H1 (cell line): ENCODE measurements at places on chromosomes 11 and 22. TPM values are rescaled to one million over a fixed set of nuclear protein-coding genes. Genes with fewer than 3 reads are reported as not detected.
A peak's percentile ranks its signal among the peaks of the same experiment; 100 is the strongest.

DNA sequence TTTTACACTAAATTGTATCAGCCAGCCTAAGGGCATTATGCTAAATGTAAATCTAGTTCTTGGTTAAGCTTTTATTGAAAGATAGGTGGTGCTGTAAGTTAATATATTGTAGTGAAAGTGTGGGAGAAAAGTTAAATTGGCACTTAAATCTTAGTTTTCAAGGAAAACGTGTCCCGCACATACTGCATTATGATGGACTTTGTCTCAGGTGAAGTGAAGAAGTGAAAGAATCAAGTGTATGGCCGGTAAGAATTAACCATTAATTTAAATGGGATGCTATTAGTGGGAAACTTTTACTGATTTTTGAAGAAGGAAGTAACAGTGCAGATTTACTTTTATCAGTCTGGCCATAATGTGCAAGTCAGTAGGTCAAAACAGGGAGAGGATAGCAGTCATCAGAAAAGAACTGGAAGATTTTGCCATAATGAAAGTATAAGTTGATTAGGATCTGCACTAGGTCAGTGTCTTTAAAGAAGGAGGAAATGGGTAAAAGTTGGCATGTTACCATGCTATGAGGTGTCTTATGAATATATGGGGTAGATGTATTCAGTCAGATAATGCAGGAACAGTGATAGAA lies 81.6 kb downstream of the PDHX start:
- no peak overlapping the region for H3K4me3 ChIP-seq
- no peaks in the 10 kb centered on the region for H3K4me1 ChIP-seq
- DNase-seq: no peak
- H3K27ac ChIP-seq: no peak overlapping the region
- H3K27me3 ChIP-seq: no peaks in the 10 kb centered on the region

GRCh38 chr11:1043563-1044096 lies 7.1 kb upstream of the MUC6 start:
- DNase-seq: no peak
- H3K27me3 ChIP-seq: no peaks in the 10 kb centered on the region
- H3K4me1 ChIP-seq: no peaks in the 10 kb centered on the region
- no peak overlapping the region for H3K27ac ChIP-seq
- no peak overlapping the region for H3K4me3 ChIP-seq
- H3K36me3 ChIP-seq: no peaks in the 10 kb centered on the region

DNA sequence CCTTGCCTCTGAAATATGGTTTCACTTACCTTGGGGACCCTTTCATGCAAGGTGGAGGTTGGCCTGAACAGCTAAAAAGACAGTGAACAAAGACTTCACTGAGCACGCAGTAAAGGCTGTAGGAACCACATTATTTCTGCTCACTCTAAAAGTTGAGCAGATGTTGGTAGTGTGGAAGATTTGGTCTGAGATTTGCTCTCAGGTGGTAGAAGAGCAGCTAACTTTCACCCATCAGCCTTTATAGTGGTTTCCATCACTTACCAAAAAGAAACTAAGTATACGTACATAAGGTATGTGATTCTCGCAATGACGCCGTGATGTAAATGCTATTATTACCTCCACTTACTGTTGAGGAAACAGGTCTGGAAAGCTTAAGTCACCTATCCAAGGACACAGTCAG lies 47.3 kb downstream of the PRR5L start:
- H3K27me3 ChIP-seq: no peaks in the 10 kb centered on the region
- no peak overlapping the region for H3K27ac ChIP-seq
- no peak for DNase-seq
- H3K4me1 ChIP-seq: no peaks in the 10 kb centered on the region

GRCh38 chr11:38842991-38843390 lies 2245.0 kb upstream of the RAG2 start:
- H3K27ac ChIP-seq: no peak overlapping the region
- H3K4me1 ChIP-seq: no peaks in the 10 kb centered on the region
- no peak overlapping the region for H3K4me3 ChIP-seq
- no peak for DNase-seq

DNA sequence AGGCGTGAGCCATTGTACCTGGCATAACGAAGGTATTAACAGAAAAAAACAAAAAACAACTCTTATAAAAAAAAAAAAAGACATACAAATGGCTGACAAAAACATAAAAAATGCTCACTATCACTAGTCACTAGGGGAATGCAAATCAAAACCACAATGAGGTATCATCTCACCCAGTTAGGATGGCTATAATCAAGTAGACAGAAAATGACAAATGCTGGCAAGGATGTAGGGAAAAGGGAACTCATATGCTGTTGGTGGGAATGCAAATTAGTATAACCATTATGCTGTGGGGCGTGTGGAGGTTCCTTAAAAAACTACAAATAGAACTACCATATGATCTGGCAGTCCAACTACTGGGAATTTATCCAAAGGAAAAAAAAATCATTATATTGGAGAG lies 17.0 kb downstream of the THY1 start:
- H3K36me3 ChIP-seq: no peaks in the 10 kb centered on the region
- H3K4me1 ChIP-seq: no peaks in the 10 kb centered on the region
- H3K4me3 ChIP-seq: no peak overlapping the region
- no peak for DNase-seq

- H3K27me3 ChIP-seq: no peaks in the 10 kb centered on the region
- DNase-seq: no peak
- no peak overlapping the region for H3K27ac ChIP-seq
- no peaks in the 10 kb centered on the region for H3K4me1 ChIP-seq
- no peaks in the 10 kb centered on the region for H3K36me3 ChIP-seq
- no peak overlapping the region for H3K4me3 ChIP-seq
Observed at GRCh38 chr11:13907678-13908077, 54.8 kb upstream of the SPON1 start.

The SCN3B gene
- total RNA-seq: 0.82 and 1.1 TPM in 2 replicates

DNA sequence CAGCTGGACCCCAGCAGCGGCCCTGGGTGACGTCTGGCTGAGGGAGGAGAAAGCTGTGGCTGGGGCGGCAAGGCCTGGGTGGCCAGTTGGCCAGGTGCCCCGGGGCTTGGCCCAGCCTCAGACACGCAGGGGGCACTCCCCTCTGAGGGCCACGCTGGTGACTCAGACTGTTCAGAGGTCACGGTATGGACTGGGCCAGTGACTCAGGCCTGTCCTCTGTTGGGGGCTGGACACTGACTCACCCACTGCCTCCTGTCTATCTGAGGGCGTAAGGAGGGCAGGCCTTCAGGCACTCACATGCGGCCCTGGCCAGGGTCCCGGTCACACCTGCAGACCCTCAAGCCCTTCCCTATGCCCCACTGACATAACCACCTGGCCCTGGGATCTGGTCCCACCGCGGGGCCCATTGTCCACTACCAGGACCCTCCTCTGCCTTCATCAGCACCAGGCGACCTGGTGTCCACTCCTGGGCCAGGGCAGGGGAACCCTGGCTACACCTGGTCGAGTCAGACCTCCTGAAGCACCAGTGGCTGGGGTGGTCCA lies 3.7 kb upstream of the MUC5AC start:
- H3K27me3 ChIP-seq: no peaks in the 10 kb centered on the region
- DNase-seq: no peak
- no peak overlapping the region for H3K4me3 ChIP-seq
- H3K36me3 ChIP-seq: no peaks in the 10 kb centered on the region
- no peak overlapping the region for H3K27ac ChIP-seq

DNA sequence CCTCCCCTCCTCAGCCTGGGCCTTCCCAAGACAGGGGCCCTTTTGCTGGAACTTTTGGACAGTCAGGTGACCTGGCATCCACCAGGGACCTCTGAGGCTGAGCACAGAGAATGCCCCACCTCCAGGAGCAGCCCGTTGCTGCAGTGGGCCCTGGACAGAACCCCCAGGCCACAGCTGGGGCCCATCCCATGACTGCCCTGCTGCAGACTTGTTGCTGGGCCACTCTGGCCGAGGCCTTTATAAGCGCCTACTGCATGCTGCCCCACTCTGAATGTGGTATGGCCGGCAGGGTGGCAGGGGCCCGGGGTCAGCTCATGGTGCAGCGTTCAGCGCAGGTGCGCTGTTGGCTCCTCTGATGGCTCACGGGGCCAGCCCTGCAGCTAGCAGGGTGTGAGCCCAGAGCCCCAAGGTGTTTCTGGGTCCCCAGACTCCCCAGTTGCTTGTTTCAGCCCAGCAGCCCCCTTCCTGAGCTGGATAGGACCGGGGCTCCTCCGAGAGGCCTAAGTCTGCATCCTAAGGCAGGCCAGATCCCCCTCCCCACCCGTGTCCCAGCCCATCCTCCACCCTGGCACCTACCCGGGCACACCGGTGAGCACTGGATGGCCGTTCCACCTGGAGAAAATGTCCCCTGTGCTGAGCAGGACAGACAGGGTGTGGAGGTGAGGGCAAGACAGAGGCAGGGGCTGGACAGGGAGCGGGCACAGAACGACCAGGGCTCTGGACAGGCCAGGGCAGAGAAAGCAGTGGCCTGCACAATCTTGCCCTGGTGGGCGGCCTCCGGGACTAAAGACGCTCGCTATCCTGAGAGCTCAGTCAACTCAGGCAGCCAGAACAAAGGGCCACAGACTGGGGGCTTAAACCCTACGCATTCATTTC lies 28.1 kb upstream of the TH start:
- no peaks in the 10 kb centered on the region for H3K4me1 ChIP-seq

DNA sequence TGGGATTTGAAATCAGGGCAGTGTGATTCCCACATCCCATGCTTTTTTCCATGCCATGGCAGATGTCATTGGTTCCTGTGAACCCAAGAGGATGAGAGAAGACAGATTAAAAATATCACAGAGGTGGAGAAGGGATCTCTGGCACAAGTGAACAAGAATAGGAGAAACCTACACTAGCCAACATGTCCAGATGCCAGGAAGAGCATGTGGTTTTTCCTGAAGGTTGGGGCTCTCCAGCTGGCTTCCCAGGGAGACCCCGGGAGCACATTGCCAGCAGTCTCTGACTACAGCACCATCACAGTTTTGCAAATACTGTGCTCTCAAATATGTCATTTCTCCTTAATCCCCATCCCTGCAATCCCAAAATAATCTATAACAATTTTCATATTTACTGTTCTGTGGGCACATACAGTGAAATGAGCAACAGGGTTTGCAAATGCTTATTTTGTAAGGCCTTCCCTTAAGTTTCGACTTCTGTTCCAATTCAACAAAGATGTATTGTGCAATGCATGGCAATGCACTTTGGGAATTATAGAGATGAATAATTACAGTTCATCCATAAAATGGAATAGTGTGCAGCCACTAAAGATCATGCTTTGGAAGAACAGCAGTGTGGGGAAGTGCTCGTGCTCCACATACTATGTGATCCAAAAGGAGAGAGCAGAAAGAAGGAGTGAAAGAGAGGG lies 4.8 kb downstream of the ANKK1 start:
- no peaks in the 10 kb centered on the region for H3K36me3 ChIP-seq
- H3K27ac ChIP-seq: no peak overlapping the region
- H3K4me1 ChIP-seq: peaks cover 1% of the 10 kb centered on the region; the same call in 1 of the 2 replicates
- H3K27me3 ChIP-seq: no peaks in the 10 kb centered on the region; the same call in 1 of the 2 replicates
- H3K4me3 ChIP-seq: no peak overlapping the region

The PATZ1 gene
- 70.8 and 70.9 TPM in 2 replicates for total RNA-seq

The STIM1 gene
- total RNA-seq: 11.6 and 12.2 TPM in 2 replicates

DNA sequence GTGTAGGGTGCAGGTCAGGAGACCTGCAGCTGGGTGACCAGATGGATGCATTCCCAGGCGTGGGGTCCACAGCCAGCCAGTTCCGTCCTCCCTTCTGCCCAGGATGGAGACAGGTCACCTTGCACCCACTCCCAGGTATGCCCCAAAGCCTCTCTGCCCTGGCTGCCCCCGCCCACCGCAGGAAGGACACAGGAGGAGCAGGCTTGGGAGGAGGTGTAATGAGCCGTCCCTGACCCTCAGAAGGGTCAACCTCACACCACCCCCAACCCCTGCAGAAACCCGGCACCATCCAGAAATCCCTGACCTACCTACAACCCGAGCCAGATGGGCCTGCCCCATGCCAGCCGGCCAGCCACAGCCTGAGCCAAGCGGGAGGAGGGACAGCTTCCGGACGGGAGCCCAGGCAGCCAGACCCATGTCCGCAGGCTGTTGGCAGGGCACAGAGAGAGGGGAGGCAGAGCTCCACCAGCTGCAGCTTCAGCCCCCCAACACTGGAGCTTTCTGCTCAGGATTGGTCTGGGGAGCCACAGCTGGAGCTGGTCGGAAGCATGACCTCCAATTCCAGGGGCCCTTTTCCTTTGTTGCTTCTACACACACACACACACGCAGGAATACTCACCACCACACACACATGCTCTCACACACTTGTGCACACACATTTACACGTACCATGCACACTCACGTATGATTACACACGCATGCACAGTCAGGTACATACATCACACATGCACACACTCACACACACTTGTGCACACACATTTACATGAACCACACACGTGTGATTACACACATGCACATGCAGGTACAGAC lies 5.3 kb downstream of the IFITM10 start:
- no peak for DNase-seq
- peaks cover 1% of the 10 kb centered on the region for H3K4me1 ChIP-seq
- peak overlapping the region; percentile 30; the same call in 1 of the 2 replicates for H3K27ac ChIP-seq
- H3K36me3 ChIP-seq: no peaks in the 10 kb centered on the region

The SLC37A2 gene
- 1.1 and 1.3 TPM in 2 replicates for total RNA-seq

- no peak overlapping the region for H3K27ac ChIP-seq
- no peaks in the 10 kb centered on the region for H3K36me3 ChIP-seq
- DNase-seq: no peak
- H3K27me3 ChIP-seq: no peaks in the 10 kb centered on the region
Observed at GRCh38 chr11:126748793-126749192, 251.8 kb downstream of the KIRREL3 start.

GRCh38 chr11:71117311-71117710 lies 135.1 kb downstream of the SHANK2 start:
- peaks cover 5% of the 10 kb centered on the region for H3K4me1 ChIP-seq
- no peaks in the 10 kb centered on the region for H3K27me3 ChIP-seq
- no peak overlapping the region for H3K4me3 ChIP-seq
- no peaks in the 10 kb centered on the region for H3K36me3 ChIP-seq
- no peak overlapping the region for H3K27ac ChIP-seq

- H3K4me1 ChIP-seq: no peaks in the 10 kb centered on the region; the same call in 1 of the 2 replicates
- no peaks in the 10 kb centered on the region for H3K27me3 ChIP-seq
- no peak overlapping the region for H3K27ac ChIP-seq
Observed at GRCh38 chr11:32081129-32081641, 9.7 kb upstream of the RCN1 start.

DNA sequence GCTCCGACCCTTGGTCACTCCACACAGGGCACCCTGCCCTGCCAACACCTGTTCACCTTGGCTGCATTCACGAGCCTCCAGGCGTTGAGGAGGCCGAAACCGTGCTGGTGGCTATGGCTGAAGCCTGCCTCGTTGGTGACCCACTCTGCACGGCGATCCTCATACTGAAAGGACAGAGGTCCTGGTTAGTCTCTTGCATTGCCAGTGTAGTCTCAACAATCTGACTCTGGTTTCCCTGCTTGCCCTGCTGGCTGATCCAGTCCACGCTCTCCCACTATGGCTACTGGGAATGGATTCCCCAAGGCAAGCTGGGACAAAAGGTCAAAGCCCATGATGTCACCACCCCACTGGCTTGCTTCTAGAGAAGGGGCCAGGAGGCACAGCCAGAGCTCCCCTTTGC lies 12.9 kb downstream of the PCSK7 start:
- no peak for DNase-seq
- no peaks in the 10 kb centered on the region for H3K27me3 ChIP-seq
- H3K36me3 ChIP-seq: peaks cover 17% of the 10 kb centered on the region
- no peak overlapping the region for H3K4me3 ChIP-seq
- no peak overlapping the region for H3K27ac ChIP-seq

DNA sequence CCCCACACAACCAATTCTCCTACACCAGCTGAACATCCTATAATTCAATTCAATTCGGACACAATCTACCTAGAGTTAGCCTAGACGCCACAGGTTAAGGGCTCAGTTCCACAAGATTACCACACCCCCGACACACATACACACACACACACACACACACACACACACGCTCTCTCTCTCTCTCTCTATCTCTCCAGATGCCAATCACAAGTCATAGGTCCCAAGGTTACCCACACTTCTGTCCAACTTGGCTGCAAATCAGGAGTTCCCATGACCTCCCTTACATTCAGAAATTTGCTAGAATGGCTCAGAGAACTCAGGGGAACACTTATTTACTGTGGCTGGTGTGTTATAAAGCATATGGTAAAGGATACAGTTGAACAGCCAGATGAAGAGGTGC lies 204.0 kb downstream of the DBX1 start:
- H3K36me3 ChIP-seq: no peaks in the 10 kb centered on the region; the same call in 1 of the 2 replicates
- no peak for DNase-seq
- H3K4me3 ChIP-seq: no peak overlapping the region
